HCT116 (cell line): ENCODE measurements at places on chromosomes 5 and 9.

DNA sequence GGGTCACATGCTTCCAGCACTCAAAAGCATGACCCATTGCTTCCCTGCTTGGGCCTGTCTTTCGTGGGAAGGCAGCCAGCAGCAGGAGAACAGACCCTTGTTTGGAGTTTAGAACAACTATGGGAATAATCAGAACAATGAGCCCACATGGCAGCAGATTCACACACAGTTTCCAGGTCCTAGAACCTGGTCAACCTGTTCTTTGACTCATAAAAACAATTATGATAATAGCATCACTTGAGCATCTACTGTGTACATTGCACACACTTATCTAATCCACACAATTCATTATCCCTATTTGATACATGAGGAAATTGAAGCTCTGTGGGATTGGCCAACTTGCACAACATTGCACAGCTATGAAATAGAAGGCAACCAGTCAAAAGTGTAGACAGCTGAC is 41.7 kb downstream of the KLF4 start:
- DNase-seq: no peak

GRCh38 chr9:105290418-105290817 is 46.0 kb downstream of the SLC44A1 start:
- no peak for DNase-seq

GRCh38 chr9:90774682-90775081 is 26.9 kb upstream of the SYK start:
- DNase-seq: no peak

DNA sequence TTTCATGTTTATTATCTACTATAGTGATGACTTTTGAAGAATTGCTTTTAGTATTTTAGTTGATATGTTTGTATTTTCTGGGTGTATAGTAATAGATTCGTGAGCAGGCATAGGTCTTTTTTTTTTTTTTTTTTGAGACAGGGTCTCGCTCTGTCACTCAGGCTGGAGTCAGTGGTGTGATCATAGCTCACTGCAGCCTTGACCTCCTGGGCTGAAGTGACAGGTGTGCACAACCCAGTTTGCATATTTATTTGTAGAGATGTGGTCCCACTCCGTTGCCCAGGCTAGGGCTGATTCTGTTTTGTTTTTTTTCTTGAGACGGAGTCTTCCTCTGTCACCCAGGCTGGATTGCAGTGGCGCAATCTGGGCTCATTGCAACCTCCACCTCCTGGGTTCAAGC is 11.9 kb downstream of the ERBIN start:
- DNase-seq: no peak
